ENCODE measurements at places on chromosomes 6 and 20. TPM values are rescaled to one million over a fixed set of nuclear protein-coding genes. Genes with fewer than 3 reads are reported as not detected.
A peak's percentile ranks its signal among the peaks of the same experiment; 100 is the strongest.

DNA sequence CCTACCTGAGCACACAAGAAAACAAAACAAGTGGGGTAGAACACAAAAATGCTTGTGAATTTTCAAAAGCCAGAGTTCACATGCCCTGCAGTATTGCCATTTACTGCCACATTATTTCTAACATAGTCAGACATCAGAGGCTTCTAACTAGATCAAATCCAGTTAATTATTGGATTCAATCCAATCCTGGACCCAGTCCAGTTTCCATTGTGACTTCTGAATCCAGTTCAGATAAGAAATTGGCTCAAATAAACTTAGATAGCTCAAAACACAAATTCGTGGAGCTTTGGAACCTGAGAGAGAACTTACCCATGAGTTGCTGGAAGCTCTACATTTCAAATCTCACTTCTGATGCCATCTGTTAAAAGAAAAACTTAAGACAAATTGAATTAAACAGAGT is 85.2 kb upstream of the ANKEF1 start:
- H3K4me3 ChIP-seq, result no peak overlapping the region
- no peaks in the 10 kb centered on the region for H3K27me3 ChIP-seq
- no peaks in the 10 kb centered on the region for H3K4me1 ChIP-seq
- no peaks in the 10 kb centered on the region for H3K36me3 ChIP-seq
- no peak for DNase-seq

DNA sequence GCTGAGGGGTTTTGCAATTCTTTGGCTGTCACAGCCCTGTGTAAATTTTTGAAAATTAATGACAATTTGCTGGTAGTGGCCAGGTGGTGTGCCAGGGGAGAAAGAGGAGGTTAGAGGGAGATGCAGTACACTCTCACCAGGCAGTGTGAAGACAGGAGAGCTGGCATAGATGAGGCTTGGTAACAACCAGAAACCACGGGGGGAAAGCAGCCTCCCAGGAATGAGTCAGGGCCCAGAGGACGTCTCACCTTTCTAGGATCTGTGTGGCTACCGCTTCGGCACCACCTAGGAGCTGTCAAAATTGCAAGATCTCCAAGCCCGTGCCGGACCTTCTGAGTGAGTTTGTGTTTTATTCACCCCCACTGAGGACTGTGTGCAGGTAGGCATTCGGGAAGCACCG is 171.4 kb downstream of the PACRG start:
- H3K27me3 ChIP-seq, result no peaks in the 10 kb centered on the region
- no peaks in the 10 kb centered on the region for H3K36me3 ChIP-seq
- H3K4me3 ChIP-seq, result no peak overlapping the region
- H3K27ac ChIP-seq, result no peak overlapping the region
- no peak for DNase-seq

- H3K27ac ChIP-seq, result peak overlapping the region; percentile 76
- H3K27me3 ChIP-seq, result no peaks in the 10 kb centered on the region
These were observed 1.2 kb downstream of the ABHD12 start for GRCh38 chr20:25389401-25389857.

DNA sequence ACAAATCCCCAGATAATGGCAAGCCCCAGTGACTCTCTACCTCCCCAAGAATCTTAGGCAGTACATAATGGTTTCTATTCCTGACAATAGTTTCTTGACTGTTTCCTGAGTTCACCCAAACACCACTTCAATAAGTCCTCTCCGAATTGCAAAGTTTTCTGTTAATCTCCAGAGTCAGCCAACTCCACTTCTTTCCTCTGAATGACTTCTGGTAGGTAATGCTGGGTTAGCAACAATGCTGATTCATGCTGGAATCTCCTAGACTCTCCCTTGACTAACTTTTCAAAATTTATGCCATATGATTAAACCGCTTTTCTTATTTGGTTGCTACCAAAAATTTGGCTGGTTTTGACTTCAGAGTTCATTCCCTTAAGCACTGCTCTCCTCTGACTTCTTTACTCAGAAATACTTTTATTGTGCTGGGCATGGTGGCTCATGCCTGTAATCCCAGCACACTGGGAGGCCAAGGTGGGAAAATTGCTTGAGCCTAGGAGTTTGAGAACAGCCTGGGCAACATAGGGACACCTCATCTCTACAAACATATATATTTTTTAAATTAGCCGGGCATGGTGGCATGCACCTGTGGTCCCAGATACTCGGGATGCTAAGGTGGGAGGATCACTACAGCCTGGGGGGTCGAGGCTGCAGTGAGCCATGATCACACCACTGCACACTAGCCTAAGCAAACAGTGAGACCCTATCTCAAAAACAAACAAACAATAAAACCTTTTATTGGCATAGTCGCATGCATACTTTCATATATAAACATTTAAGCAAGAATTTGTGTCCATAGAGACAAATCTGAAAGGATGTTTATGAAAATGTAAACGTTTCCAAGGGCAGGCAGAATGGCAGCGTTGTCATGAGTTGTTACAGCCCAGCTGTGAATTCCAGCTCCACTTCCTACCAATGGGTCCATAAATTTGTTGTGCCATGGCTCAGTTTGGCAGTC is 249.3 kb upstream of the PLN start:
- no peak overlapping the region for H3K4me3 ChIP-seq
- H3K27ac ChIP-seq, result no peak overlapping the region
- H3K27me3 ChIP-seq, result no peaks in the 10 kb centered on the region
- no peak for DNase-seq
- no peaks in the 10 kb centered on the region for H3K36me3 ChIP-seq

DNA sequence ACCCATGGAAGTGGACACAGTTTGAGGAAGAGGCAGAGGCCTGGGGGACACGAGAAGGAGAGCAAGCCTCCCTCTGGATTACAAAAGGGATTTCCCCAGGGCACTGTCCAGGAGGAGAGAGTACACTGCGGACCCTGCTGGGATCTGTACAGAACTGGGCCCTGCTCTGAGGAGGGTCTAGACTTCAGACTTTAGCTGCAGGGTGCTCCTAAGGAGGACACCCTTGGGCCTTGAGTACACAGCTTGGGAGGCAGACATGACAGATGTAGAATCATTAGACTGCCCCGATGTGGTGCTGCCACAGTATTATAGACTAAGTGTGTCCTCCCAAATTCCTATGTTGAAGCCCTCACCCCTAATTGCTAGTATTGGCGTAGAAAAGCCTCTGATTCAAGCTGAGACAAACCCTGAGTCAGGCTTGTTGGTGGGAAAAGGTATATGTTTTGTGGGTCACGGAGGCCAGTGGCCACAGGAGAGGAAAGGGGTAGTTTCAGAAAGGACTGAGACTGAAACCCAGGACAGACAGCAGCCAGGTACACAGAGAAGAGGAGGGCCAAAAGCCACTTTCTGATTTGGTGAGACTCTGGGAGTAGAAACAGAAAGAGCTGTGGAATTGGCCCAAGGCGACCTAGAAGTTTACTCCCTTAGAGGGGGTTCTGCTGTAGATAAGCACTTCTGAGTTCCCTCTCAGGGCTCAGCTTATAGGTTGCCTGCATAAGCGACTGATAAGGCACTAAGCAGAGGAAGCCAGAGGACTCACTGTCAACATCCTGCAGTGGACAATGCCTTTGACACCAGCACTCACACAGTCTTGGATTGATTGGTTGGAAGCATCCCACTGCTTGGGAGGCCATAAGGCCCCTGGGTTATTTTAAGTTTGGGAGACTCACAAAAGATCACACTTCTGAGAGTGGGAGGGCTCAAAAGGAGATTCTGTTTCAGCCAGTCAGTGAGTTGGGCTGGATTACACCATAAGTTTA is 16.5 kb upstream of the SH3BGRL2 start:
- H3K27ac ChIP-seq, result peak overlapping the region; percentile 76
- no peak for DNase-seq
- H3K4me3 ChIP-seq, result no peak overlapping the region
- H3K27me3 ChIP-seq, result no peaks in the 10 kb centered on the region

DNA sequence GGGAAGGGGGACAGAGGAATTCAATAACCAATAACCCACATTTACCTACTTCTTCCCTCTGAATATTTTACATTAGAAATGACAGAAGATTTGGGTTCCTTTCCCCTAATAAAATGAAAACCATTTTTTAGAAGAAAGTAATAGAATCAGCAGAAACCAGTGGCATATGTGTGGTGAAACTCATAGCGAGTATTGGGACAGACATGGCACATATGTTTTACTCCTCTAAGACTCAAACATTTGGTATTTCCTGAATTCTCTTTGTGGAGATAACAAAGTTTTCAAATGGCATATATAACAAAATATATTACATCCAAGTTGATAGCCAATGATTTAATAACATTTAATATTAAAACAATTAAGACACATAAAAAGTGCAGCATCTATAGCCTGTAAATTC is 12.9 kb upstream of the BEND3 start:
- DNase-seq, result no peak
- H3K36me3 ChIP-seq, result no peaks in the 10 kb centered on the region
- H3K4me1 ChIP-seq, result no peaks in the 10 kb centered on the region
- no peaks in the 10 kb centered on the region for H3K27me3 ChIP-seq
- H3K4me3 ChIP-seq, result no peak overlapping the region

DNA sequence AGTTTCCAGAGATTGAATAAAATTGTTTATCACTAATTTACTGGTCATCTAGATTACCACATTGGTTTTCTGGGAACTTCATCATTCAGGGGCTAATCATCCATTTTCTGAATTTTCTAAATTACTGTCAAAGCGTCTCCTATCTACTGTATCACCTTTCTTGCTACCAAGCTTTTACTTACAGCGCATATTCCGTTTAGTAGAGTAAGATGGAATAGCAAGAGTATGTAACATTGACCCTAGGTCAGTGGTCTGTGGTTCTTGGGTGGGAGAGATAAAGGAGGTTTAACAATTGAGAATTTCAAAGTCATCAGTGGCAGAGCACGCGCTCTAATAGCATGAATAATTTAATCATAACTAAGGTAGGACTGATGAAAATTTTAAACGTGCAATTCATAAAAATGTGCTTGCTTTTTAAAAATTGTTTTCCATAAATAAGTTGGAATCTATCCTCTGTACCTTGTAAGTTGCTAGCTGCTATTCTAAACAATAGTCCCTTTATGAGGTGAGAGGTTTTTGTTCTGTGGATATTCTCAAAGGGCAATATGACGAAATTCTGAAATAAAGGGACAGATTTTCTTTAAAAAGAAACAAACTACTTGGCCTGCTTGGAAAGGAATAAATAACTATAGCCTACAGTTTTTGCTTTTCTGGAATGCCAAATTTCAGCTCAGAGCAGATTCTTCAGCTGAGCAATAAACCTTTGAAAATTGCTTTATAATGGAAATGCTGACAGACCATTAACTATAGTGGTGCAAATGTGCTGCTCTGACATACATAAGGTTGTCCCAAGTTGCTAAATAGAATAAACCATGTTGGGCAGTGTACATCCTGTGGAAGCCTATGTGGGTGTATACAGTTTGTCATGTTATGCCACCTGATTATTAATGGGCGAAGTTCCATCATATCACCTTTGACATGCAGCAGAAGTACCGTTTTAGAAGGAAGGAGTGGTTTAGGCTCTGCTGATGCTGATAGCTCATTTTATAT is 84.1 kb downstream of the ZFAND3 start:
- no peaks in the 10 kb centered on the region for H3K36me3 ChIP-seq
- no peaks in the 10 kb centered on the region for H3K4me1 ChIP-seq
- no peak overlapping the region for H3K27ac ChIP-seq
- no peaks in the 10 kb centered on the region for H3K27me3 ChIP-seq
- DNase-seq, result no peak

Gene PROKR2
- not detected for total RNA-seq

Gene F13A1
- total RNA-seq, result not detected

Measured in Caco-2 (cell line).